Activated CD8-positive, alpha-beta memory T cell treated with anti-CD3 and anti-CD28 coated beads for 1 hour (primary cell): ENCODE measurements at places on chromosomes 3 and 15.

- DNase-seq, result no peak
These were observed 99.1 kb upstream of the SEMA6D start for GRCh38 chr15:47618241-47618640.

GRCh38 chr3:157113832-157114505, 46.0 kb downstream of the CCNL1 start:
- DNase-seq, result no peak

- no peak for DNase-seq
These were observed 55.3 kb downstream of the RSRC1 start for GRCh38 chr3:158165141-158165655.

DNA sequence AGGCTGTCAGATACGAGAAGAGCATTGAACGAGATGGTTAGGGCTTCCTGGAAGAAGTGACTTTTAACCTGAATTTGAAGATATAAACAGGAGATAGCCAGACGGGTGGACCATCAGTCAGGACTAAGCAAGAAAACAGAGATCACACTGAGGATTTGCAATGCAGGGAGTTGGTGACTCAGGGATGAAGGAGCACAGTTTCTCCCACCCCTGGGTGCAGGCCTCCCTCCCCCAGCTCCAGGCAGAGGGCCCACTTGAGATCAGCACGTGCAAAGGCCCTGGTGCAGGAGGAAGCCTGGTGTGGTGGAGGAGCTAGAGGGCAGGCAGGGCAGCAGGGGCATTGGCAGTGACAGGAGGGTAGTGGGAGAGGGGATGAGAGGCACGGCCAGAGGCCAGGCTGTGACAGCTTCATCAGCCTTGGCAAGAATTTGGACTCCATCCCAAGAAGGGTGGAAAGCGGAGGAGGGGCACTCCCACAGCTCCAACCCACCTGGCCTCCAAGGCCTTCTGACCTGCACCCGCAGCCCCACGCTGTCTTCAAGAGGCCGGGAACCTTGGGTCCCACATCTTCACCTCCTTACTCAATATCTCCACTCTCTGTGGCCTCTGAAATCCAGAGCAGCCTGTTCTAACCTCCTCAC, 8.7 kb upstream of the PCSK6 start:
- DNase-seq, result no peak

GRCh38 chr3:99509224-99509623, 129.2 kb upstream of the COL8A1 start:
- DNase-seq, result no peak
